Activated T-cell treated with anti-CD3 and anti-CD28 coated beads, Interleukin-2, amount 50 U/mL, for 72 hours (primary cell): ENCODE measurements at places on chromosomes 5 and 9.
A peak's percentile ranks its signal among the peaks of the same experiment; 100 is the strongest.

- DNase-seq, result no peak
Measured at GRCh38 chr5:74257645-74258313, 382.7 kb downstream of the ENC1 start.

- no peak for DNase-seq
Measured at GRCh38 chr9:105062222-105062855, 134.4 kb upstream of the ABCA1 start.

GRCh38 chr5:73273379-73274050, 100.5 kb downstream of the TMEM174 start:
- no peak for DNase-seq

GRCh38 chr9:137738703-137739102, 119.9 kb downstream of the EHMT1 start:
- DNase-seq, result no peak

GRCh38 chr9:95977371-95977770, 101.9 kb downstream of the ERCC6L2 start:
- DNase-seq, result no peak

- DNase-seq, result no peak
Measured at GRCh38 chr9:129509533-129509928, 111.4 kb downstream of the C9orf50 start.

DNA sequence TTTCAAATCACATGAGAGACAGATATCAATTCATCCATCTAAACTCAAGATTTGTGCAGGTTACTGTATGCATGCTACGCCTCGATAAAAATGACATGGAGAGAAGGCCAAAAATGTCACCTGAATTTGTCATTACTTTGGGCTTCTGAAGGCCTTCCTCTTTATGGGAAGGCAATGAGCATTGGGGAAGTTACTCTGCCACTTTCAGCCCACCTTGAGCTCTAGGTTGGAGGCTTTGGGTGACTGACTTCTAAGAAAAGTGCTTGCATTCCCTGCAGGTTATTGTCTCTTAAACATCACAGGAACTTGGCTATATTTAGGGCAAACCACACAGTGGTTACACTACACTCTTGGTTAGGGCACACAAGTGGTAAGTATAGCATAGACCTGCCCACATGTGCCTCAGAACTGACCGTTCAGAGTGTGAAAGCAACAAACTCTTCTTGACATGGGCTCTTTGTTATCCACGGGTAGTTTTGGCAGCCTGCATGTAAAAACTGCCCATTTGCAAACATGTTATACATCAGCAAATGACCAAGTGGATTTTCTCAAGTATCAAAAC, 169.5 kb downstream of the ZNF608 start:
- no peak for DNase-seq

DNA sequence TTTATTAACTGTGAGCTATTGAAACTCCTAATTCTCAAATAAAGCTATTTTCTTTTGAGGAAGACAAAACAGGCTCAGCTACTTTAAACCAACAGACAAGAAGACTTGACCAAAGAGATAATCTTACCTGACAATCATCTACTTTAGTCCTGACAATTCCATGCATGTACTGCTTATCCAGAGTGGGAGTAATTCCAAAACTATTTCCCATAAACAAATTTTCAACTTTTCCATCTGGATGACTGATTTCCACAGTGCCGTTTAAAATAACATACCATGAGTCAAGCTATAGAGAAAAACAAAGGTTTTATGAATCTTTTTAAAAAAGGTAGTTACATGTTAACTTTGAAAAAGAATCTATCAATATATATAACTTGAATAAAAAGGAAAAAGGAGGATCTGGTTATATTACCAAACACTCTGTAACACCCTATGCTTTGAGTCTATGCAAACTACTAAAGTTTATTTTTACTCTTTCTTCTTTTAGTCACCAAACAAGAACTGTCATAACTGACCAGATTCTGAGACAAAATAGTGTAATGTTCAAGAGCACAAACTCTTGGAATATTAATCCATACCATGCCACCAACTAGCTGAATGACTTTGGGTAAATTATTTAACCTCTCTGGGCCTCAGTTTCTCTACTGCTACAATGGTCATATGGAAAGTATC, 129.7 kb downstream of the RAPGEF6 start:
- DNase-seq, result no peak

GRCh38 chr9:14314424-14314928, 535 bp upstream of the NFIB start:
- DNase-seq, result no peak

DNA sequence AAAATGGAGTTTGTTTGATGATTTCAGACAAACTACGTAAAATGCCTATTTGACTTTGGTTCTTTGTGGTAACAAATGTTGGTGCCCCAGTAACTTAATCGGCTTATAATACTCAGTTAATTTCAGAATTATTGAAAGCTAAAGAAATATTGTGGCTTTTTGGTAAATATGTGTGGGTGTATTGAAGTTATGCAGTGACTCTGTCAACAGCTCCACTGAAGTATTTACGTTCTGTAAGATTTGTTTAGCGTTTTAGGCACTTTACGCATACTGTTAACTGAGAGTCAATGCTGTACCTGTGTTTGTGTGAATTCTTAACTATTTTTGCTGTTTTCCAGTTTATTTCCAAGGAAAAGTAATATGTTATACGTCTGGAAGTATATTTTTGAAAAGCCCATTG, 2.2 kb downstream of the RAD23B start:
- DNase-seq, result no peak

DNA sequence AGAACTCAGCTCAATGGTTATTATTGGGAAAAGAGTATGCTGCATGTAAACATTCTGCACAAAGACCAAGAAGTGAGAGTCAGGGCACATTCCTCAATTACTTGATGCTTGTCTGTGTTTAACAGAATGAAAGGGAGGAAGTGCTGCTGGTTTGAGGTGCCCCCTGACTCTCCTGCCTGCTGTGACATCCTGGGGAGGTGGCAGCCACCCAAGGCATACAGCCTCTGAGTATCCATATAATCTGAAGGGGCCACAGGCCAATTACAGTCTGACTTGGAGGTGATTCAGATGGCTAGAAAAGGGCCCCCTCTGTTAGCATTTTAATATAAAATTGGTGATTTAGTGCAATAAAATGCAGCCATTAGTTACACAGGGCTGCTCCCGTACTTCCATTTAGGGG, 313.8 kb downstream of the ASTN2 start:
- no peak for DNase-seq

- no peak for DNase-seq
Measured at GRCh38 chr9:106869458-106869857, 6.5 kb downstream of the ZNF462 start.

DNA sequence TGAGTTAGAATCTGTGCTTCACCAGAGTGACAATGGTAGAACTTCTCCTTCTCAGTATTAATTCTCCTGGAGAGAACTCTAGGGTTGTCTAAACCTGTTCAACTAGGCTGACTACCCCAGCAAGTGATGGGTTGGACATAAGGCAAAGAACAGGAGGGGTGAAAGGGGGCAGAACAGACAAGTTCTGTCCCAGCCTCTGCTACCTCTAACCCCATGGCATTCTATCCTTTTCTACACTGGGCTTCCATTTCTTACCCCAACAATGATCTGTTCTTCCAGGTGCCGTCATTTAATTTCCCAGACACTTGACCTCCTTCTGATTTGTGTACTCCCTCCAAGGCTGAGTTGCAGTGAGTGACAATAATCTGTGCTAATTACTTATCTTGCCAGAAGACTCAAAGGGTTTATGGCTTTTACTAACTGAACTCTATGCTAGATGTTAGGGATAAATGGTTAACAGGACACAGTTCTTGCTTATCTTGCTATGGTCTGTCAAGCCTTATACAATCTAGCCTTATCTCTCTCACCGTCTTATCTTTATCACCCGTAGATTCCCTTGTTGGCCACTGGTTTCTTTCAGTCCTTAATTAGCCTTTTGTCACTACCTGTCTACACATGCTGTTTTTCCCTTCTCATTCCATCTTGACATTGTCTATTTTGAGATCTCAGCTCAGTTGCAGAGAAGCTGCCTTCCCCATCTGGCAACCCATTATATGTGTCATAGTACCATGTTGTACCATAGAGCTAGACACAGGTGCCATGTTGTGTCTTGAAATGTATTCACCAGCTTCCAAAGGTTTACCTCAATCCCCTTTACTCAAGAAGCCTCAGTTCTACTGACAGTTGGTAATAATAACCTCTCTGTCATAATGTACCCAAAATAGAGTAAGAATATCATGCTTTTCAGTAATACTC, 10.0 kb upstream of the MATR3 start:
- no peak for DNase-seq

DNA sequence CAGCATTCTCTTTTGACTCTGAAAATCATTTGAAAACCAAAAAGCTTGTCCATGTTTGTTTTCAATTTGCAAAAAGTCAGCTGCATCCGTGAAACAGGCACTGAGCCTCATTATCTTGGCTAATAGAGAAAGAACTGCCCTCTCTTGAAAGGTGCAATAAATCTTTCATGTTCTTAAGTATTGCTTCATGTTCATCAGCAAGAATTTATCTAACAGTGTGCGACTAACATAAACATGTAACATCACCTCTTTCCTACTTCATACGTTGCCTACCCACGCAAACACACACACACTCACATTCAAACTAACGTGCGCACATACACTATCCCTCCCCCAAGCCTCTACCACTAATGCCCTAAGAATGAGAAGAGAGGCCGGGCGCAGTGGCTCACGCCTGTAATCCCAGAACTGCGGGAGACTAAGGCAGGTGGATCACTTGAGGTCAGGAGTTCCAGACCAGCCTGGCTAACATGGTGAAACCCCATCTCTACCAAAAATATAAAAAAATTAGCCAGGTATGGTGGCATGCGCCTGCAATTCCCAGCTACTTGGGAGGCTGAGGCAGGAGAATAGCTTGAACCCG, 629.7 kb upstream of the ZNF608 start:
- DNase-seq, result no peak

GRCh38 chr9:88821746-88822106, 169.5 kb upstream of the S1PR3 start:
- no peak for DNase-seq

DNA sequence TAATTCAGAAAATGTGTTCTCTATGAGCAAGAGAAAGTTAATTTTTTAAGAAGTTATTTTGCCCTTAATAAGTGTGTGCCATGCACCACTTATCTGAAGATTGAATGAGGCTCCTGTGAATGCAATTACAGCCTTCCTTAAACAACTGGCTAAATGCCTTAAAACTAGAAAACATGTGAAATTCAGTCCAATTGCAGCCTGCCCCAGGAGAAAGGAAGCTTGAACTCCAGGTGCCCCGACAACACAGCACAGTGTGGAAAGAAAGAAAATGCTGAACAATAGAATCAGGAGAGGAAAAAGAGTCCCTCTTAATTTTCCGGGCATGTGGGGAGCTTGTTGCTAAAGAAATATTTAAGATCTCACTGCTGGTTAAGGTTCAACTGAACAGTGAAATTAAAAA, 8.8 kb downstream of the LHFPL2 start:
- no peak for DNase-seq

DNA sequence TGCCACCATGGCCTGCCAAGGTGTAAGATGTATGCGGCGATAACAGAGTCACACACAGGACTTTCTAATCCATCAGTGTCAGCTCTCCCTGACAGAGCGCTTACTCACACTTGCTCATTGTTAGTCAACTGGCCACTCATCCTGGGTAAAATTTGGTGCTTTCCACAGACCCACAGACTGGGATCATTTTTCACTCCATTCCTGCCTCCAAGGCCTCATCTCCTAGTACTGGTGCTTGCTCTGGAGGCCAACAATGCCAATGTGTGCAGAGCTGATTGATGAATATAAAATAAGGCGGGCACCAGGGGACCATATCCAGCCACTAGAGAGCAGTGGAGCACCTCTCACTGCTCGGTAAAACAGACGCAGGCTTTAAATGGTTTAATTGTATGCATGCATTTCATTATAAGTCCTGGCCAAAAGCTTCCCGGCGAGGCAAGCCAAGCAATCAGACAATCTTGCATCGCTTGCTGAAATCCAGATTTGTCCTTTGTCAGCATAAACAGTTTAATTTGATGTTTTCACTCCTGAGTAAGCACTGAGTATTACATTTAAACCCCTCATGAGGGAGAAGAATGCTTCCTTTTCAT, 22.3 kb downstream of the PSMB7 start:
- DNase-seq, result peak; percentile 14

- no peak for DNase-seq
Measured at GRCh38 chr5:53923961-53924360, 363.5 kb downstream of the NDUFS4 start.

DNA sequence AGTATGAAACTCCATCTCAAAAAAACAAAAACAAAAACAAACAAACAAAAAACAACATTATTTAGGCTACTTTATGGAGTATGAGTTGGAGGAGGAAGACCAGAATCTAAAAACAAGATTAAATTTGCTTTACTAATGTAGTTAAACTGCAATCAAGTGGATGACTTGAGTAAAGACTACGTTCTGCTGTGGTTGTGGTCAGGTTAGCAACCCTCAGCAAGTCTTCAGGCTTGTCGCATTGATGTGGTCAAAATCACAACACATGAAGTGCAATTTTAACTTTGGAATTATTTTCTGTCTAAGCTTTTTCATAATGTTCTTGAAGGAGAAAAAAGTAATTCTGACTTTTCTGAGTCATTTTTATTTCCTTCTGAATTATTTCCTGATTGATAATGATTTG, 43.1 kb downstream of the PDE6A start:
- peak; percentile 5 for DNase-seq

GRCh38 chr5:95773335-95774059, 42.4 kb downstream of the RHOBTB3 start:
- no peak for DNase-seq

DNA sequence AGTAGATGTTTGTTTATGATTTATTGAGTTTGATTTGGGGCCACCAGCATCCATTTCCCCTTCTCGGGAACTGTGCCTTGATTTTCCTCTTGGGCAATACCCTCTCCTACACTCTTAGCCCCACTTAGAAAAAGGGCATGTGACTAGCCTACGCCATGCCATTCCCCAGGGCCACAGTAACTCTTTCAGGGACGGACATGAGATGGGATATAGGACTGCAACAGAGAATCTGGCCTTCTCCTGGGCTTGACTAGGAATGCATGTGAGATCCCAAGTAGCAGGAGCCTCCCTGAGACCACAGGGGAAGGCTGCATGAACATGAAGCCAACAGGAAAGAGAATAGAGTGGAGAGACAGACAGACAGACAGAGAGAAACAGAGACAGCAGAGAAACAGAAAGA, 30.7 kb upstream of the SPARC start:
- DNase-seq, result no peak

GRCh38 chr9:105968811-105969466, 274.6 kb downstream of the TMEM38B start:
- no peak for DNase-seq

DNA sequence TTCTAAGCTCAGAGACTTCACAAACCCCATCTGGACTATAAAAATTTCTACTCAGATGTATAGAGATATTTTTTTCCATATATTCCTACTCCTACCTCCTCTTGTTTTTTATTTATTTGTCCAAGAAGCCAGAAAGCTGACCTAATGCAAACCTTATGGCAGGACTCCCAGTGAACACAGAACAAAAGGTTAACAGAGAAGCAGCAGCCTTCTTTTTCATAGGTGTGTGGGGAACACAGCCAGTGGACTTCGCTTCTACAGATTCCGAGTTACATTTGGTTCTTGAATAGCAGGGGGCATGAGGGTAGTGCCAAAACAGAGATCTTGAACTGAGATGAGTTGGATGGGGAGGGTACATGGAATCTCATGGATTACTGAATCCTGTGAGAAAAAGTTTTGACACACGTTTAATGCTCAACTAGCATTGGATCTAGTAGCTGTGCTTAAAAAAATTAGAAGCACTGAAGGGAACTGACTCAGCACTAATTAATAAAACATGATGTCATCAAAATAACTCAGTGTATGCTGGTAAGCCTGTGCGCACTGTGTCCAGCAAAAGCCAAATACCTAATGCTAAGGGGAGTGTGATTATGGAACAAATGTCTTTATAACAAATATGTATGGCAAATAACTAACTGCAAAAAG, 240.1 kb downstream of the GABRB2 start:
- DNase-seq, result no peak
